ENCODE measurements at places on chromosomes 16 and 17.
A peak's percentile ranks its signal among the peaks of the same experiment; 100 is the strongest.

GRCh38 chr16:84756830-84757229, 57.0 kb downstream of the USP10 start:
- no peak for DNase-seq

DNA sequence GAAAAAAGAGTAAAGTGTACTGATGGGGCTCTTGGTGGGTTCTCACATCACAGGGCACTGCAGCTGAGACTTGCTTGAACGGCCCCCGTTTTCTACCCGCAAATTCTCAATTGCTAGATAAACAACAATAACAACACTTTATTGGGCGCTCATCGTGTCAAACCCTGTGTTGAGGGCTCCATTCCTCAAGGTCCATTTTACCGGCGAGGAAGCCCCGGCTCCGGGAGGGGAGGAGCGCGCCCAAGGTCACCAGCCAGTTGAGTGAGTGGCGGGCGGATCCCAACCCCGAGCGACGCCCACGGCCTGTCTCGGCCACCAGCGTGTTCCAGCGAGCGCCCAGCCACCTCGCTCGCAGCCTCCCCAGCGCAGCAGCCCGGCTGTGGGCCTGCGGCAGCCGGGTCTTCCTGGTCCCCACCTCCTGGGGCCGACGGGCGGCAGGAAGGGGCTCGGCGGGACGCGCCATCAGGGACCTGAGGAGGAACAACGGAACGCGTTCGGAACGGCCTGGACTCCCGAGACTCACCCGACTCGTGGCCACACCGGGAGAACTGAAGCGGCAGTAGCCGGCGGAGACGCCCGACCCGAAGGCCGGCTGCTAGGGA, 373 bp downstream of the CMC2 start:
- peak; percentile 42 for DNase-seq

DNA sequence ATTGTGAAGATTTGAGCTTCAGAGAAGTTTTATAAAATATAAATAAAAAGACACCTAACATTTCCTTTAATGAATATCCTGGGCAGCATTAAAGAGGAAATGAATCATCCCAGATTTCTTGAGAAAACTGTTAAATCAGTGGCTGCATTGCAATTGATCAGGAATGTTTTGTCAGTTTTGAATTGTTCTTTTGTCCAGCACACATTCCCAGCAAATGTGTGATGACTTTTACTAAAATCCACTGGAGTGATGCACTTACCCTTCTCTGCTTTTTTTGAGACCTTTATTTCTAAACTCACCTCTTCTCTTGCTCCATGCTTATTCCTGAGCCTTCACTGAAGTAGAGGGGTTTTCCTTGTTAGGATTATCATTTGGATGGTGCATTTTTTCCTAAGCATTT, 1307.2 kb downstream of the CDH8 start:
- DNase-seq: no peak

DNA sequence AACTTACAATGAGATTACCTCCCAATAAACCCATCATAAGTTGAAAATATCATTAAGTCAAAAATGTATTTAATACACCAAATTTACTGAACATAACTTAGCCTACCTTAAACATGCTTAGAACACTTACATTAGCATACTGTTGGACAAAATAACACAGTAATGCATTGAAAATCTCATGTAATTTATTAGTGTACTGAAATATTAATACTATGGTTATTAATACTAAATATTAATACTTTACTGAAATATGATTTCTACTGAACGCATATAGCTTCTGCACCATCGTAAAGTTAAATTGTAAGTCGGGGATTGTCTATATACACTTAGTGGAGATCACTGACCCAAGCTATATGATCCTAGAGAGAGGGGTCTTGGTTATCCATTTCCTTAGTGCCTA, 4.3 kb downstream of the USP32 start:
- no peak for DNase-seq

- DNase-seq: no peak
These were observed 345.4 kb upstream of the EEF2KMT start for GRCh38 chr16:5442986-5443385.

Data from stimulated activated CD8-positive, alpha-beta memory T cell treated with anti-CD3 and anti-CD28 coated beads, Interleukin-7, amount 100 ng/mL, for 1 hour (primary cell).